Glomerular endothelial cell (primary cell): ENCODE measurements at places on chromosomes 12 and 14. TPM values are rescaled to one million over a fixed set of nuclear protein-coding genes. Genes with fewer than 3 reads are reported as not detected.

- no peak for DNase-seq
Observed at GRCh38 chr12:121490401-121491281, 90.2 kb downstream of the KDM2B start.

- no peak for DNase-seq
Observed at GRCh38 chr14:94379291-94380224, 8.8 kb downstream of the SERPINA1 start.

Gene EFS
- total RNA-seq, result 0.24 and 0.82 TPM in 2 replicates

Gene TDRD9
- 0.10 and 5.0 TPM in 2 replicates for total RNA-seq

Gene GDF11
- 6.1 and 12.5 TPM in 2 replicates for total RNA-seq

Gene SAMD15
- 1.1 and 3.3 TPM in 2 replicates for total RNA-seq

Gene GAS2L3
- 19.2 and 30.0 TPM in 2 replicates for total RNA-seq

Gene DYRK2
- 21.3 and 22.3 TPM in 2 replicates for total RNA-seq
